ENCODE measurements at places on chromosomes 3 and 15. TPM values are rescaled to one million over a fixed set of nuclear protein-coding genes. Genes with fewer than 3 reads are reported as not detected.

TTLL13 gene
- total RNA-seq: not detected

POPDC2 gene
- total RNA-seq: 1.9 TPM

DNAJB11 gene
- total RNA-seq: 26.1 TPM

BFSP2 gene
- total RNA-seq: not detected

SPINK8 gene
- total RNA-seq: not detected

TRMT10C gene
- 14.3 TPM for total RNA-seq

COLQ gene
- 3.3 TPM for total RNA-seq

KLF13 gene
- total RNA-seq: 50.8 TPM

STRIT1 gene
- total RNA-seq: not detected

SEMA6D gene
- total RNA-seq: 6.4 TPM

ITIH1 gene
- total RNA-seq: 0.39 TPM

C3orf62 gene
- 3.1 TPM for total RNA-seq

RAF1 gene
- 126 TPM for total RNA-seq

GOLGA8R gene
- 4.6 TPM for total RNA-seq

INKA1 gene
- 56.1 TPM for total RNA-seq

MAP6D1 gene
- total RNA-seq: 10.0 TPM

LARP6 gene
- total RNA-seq: 19.8 TPM

A4GNT gene
- not detected for total RNA-seq

CCR4 gene
- 0.45 TPM for total RNA-seq

ISL2 gene
- not detected for total RNA-seq

SNUPN gene
- 16.5 TPM for total RNA-seq

FSTL1 gene
- 52.8 TPM for total RNA-seq

TRPC1 gene
- 4.4 TPM for total RNA-seq

GOLGA8N gene
- total RNA-seq: 6.7 TPM

IQCB1 gene
- total RNA-seq: 19.6 TPM

CASR gene
- not detected for total RNA-seq

RCCD1 gene
- 12.2 TPM for total RNA-seq

CHRFAM7A gene
- total RNA-seq: 5.0 TPM

ADAMTS7 gene
- total RNA-seq: 0.61 TPM

P2RY12 gene
- 2.1 TPM for total RNA-seq

C3orf38 gene
- 18.5 TPM for total RNA-seq

CKMT1B gene
- total RNA-seq: 21.0 TPM

APH1B gene
- total RNA-seq: 4.6 TPM

SEMA3F gene
- 106 TPM for total RNA-seq

AQP9 gene
- total RNA-seq: 75.8 TPM

KLHL6 gene
- 0.11 TPM for total RNA-seq

LPP gene
- 45.9 TPM for total RNA-seq
